ENCODE measurements at places on chromosomes 3 and 15.

GRCh38 chr15:31169558-31169957 lies 68.0 kb upstream of the TRPM1 start:
- DNase-seq, result no peak

DNA sequence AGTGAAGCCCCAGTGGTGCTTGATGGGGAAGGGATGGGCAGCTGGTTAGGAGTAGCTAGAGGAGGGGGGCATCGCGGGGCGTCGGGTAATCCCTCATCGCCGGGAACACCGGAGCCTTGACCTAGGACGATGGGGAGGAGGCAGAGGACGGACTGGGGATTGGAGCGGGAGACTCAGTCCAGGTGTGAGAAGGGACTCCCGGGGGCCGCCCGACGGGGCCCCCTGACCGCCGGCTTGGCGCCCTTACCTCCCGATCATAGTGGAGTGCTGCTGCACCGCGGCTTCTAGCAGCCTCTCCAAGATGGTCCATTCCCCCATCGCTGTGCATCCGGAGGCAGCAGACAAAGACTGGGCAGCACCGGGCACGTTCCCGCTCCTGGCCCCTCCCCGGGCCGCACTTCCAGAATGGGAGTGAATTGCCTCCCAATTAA lies 612 bp downstream of the GJD2 start:
- no peak for DNase-seq

DNA sequence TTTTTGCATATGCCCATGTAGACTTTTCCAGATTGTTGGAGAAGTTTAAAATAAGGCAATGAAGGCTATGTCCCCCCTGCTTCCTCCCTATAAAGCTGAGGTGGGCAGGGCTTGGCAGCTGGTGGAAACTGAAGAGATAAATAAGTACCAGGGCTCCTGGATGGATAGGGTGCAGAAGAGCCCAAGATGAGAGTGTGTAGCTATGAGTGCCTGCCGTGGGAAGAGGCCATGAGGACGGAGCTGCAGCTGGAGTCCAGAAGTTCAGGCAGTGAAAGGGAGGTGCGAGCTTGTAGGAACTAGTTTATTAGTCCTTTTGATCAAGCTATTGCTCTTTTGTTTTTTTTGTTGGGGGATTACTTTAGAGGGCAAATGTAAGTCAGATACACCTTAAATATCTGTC lies 52.4 kb downstream of the PHLDB2 start:
- DNase-seq, result no peak

GRCh38 chr3:193344486-193344885 lies 34.1 kb downstream of the ATP13A5 start:
- DNase-seq, result no peak

GRCh38 chr3:123621186-123621849 lies 36.5 kb upstream of the HACD2 start:
- no peak for DNase-seq

GRCh38 chr15:41934843-41935242 lies 37.5 kb downstream of the EHD4 start:
- no peak for DNase-seq

GRCh38 chr15:93974804-93975481 lies 256.4 kb upstream of the MCTP2 start:
- DNase-seq, result peak; percentile 64

- DNase-seq, result no peak
Observed at GRCh38 chr3:138567403-138567802, 26.7 kb downstream of the CEP70 start.

GRCh38 chr15:60000113-60000823 lies 3.8 kb upstream of the FOXB1 start:
- peak; percentile 25 for DNase-seq

- DNase-seq, result no peak
Observed at GRCh38 chr3:30873671-30874070, 20.8 kb downstream of the GADL1 start.

DNA sequence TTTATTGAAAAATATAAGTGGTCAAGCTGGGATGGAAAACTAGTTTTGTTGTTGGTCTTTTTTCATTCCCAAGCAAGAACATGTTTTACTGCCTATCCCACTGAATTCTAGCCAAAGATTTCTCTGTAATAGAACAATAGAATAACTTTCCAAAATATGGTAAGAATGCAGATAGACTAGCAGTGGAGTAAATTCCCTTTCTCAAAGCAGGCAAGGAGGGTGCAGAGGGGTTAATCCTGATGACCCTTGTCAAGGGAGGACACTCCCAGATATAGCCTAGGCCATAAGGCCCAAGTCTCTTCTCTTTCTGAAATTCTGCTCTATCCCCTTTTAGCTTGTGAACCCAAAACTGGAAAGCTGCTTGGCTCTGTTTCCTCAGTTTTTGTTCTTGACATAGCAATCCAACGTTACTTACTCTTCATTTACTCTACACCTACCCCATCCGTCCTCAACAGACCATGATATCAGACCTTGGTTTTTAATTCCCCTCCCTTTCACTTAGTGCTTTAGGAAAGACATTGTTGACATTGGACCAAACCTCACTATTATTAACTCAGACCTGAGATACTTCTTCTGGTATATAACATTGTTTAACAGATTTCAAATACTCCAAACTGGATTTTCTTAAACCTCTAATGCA lies 453.6 kb upstream of the THBS1 start:
- peak; percentile 3 for DNase-seq

- DNase-seq, result no peak
Observed at GRCh38 chr3:105715372-105715771, 153.4 kb downstream of the CBLB start.

- DNase-seq, result no peak
Observed at GRCh38 chr15:63353887-63354286, 27.8 kb downstream of the CA12 start.

GRCh38 chr15:23567921-23568320 lies 2.4 kb downstream of the MKRN3 start:
- DNase-seq, result peak; percentile 45

GRCh38 chr15:91099616-91099994 lies 452 bp upstream of the SV2B start:
- peak; percentile 59 for DNase-seq

GRCh38 chr15:81038975-81039607 lies 38.4 kb downstream of the TLNRD1 start:
- DNase-seq, result no peak

- DNase-seq, result no peak
Observed at GRCh38 chr3:165874663-165875489, 37.7 kb upstream of the BCHE start.

- DNase-seq, result peak; percentile 10
Observed at GRCh38 chr15:41544650-41545015, 576 bp upstream of the RPAP1 start.

- DNase-seq, result no peak
Observed at GRCh38 chr3:39118079-39118478, 10.6 kb downstream of the TTC21A start.

- no peak for DNase-seq
Observed at GRCh38 chr3:13338231-13338630, 81.9 kb downstream of the NUP210 start.

- no peak for DNase-seq
Observed at GRCh38 chr3:14628406-14628805, 23.2 kb upstream of the CCDC174 start.

DNA sequence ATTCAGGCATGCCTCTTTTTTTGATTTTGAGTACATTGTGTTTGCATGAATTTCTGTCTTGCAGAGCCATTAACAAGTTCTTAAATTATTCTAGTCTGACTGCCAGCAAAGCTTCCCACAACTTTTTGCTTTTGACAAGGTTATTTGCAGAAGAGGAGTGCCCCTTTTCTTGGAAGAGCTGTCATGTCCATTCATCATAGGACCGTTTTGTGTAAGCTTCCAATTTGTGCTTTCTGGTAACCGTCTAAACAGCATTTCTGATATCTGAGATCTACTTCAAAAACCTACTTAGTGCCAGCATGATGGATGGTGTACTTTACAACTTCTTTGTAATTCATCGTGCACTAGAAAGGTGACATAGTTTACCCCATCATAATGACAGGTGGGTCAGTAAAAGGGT lies 379.7 kb downstream of the NAALADL2 start:
- DNase-seq, result no peak

GRCh38 chr3:85726241-85726640 lies 767.5 kb downstream of the CADM2 start:
- DNase-seq, result no peak

DNA sequence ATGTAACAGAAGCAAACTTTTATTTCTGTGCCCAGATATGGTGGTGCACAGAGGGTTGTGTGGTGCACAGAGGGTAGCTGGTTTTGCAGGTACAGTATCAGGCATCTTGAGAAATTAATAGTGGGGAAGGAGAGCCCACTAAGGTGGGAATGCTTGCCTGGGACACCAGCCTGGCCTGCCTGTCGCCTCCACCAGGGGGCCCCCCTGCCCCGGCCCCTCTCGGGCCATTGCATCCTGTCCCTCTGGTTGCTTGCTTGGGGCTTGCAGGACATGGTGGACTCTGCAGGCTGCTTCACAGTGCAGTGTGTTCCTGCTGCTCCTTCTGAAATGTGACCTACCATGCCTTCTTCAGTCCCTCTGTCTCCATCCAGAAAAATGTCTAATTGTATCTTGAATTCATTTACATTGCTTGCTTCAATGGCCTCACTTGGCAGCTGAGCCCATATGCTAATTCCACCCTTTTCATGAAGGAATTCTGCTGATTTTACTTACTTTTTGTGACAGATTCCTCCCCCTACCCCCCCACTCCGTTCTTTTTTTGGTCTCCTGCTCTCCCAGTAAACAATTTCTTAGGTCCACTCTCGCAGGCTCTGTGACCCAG lies 73.6 kb downstream of the EEFSEC start:
- no peak for DNase-seq

- no peak for DNase-seq
Observed at GRCh38 chr3:165946360-165946759, 109.1 kb upstream of the BCHE start.

DNA sequence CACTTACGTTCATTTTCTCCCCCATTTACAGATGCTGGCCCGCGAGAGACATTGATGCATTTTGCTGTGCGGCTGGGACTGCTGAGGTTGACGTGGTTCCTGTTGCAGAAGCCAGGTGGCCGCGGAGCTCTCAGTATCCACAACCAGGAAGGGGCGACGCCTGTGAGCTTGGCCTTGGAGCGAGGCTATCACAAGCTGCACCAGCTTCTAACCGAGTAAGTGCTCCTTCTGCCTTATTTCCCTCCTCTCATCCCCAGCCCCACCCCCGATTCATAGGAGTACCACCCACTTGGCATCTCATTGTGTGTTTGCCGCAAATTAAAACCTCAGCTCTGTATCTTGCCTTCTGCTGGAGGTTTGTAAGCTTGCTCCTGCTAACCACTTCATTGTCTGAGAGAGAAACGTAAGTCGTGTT lies 163.3 kb downstream of the AKAP13 start:
- peak; percentile 70 for DNase-seq

GRCh38 chr15:59313641-59314332 lies 58.9 kb downstream of the MYO1E start:
- peak; percentile 96 for DNase-seq

GRCh38 chr3:29268651-29269050 lies 12.2 kb upstream of the RBMS3 start:
- no peak for DNase-seq

DNA sequence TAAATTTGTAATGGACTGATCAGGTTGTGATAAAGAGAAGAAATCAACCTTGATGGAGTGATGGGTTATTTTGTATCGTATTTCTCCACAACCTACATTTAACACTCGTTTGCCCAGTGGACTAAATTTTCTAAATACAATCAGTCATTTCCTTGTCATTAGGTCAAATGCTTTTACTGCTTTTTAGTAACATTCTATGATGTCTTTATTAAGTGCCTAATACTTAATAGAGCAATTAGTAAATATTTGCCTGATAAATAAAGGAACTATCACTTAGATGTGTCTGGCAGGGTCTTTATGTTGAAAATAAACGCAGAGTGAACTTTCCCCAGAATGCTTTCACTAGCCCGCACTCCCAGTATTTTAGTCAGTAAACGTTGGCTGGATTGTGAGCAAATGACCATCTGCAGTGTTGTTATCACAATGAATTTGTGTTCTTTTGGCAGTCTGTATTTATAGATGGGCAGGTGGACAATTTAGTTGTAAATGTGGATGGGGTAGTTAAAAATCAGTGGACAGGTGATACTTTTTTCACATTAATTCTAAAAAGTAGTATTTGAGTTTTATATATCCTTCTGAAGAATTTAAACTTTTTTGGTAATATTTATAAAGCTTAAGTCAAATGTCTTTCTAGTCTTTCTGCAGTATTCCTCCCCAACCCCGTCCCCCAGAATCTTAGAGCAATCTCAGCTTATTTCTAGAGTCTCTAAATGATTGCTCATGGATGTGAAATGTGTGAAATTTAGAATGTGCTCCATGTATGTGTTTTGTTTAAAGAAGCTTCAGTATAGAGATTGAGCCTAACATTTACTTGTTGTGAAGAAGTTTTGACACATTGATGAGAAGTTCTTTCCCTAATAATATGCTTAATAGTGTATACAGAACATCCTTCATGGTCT lies 4.9 kb downstream of the USP3 start:
- DNase-seq, result no peak

Data from NCI-H2081 (cell line).